Activated T-helper 17 cell treated with anti-CD3 and anti-CD28 coated beads, Interleukin-2, amount 50 U/mL, for 72 hours (primary cell): ENCODE measurements at places on chromosomes 7 and 10. TPM values are rescaled to one million over a fixed set of nuclear protein-coding genes. Genes with fewer than 3 reads are reported as not detected.

CDK5 gene
- total RNA-seq = 9.0 TPM

PDK4 gene
- not detected for total RNA-seq

- peaks cover 5% of the 10 kb centered on the region for H3K27me3 ChIP-seq
- ATAC-seq = peak; percentile 86
- H3K36me3 ChIP-seq = peaks cover 2% of the 10 kb centered on the region
- peak overlapping the region; percentile 27 for H3K4me3 ChIP-seq
These were observed 13.8 kb downstream of the MRPL32 start for GRCh38 chr7:42945821-42946626.

DNA sequence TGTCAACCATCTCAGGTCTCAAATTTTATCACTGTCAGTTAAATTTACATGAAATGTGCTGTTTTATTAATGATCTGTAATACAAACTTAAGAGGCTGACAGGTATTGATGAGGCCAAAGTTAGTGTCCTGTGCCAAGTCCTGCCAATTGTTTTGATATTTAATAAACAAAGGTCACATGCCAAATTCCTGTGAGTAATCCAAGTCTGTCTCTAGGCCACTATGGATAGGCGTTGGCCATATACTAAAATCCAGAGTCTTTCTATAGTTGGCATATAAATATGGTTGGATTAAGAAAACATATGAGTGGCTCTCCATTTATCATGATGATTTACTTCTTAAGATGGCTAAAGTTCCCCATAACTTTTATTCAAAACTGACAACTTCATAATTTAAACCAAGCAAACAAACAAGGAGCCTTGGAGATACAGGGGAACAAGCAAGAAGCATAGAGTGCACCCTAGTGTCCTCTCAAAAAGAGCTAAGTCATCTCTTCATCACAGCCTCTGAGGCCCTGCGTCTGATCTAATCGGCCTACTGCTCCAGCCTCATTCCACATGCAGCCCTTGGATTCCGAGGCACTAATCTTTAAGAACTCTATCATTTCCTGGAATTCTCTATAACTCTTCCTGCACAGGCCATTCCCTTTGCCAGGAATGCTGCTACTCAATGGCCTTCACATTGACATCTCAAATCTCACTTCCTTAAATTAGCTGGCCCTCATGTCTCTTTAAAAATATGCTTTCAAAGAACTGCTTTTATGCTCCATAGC is 32.7 kb upstream of the NRCAM start:
- H3K4me3 ChIP-seq = no peak overlapping the region
- no peak overlapping the region for H3K27ac ChIP-seq
- no peaks in the 10 kb centered on the region for H3K27me3 ChIP-seq
- peaks cover 72% of the 10 kb centered on the region for H3K36me3 ChIP-seq

DNA sequence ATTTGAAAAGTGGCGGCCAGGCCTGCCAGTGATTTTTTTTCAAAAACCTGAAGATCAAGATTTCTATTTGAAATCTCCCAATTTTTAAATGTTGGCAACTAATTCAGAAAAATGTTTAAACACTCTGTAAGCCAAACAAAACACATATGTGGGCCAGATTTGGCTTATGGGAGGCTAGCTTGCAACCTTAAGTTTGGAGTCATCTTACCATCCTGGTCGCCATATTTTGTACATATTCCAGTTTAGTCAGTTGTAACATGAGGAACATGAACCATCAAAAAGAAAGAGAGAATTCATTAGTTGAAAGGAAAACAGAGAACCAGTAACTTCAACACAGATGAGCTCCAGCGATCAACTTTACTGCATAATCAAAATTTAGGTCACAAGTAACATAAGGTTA is 115.4 kb downstream of the TMEM26 start:
- no peak overlapping the region for H3K4me3 ChIP-seq
- H3K27me3 ChIP-seq = peaks cover 3% of the 10 kb centered on the region
- no peaks in the 10 kb centered on the region for H3K36me3 ChIP-seq
- no peak for ATAC-seq
